ENCODE measurements at places on chromosomes 11 and 22.

GRCh38 chr22:38718414-38718813 is 12.7 kb downstream of the GTPBP1 start:
- DNase-seq = no peak

DNA sequence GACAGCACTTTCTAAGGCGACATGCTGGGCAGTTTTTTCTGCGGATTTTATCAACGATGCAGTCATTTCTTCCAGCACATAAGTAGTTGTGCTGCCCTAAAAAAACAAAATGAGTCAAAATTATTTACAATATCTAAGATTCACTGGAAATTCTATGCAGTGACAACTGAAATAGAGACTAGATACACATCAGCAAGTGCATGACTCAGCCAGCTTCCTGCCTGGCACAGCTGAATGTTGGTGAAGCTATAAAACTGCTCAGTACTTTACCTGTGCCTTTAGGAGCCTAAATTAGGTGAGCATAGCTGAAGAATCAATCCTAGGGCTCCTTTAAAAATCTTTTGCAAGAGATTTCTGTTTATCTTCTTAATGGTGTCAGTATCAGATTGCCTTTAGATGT is 37.8 kb downstream of the PGR start:
- DNase-seq = no peak

GRCh38 chr11:116993599-116993998 is 104.6 kb downstream of the SIK3 start:
- no peak for DNase-seq

GRCh38 chr11:117282956-117283355 is 8.2 kb upstream of the BACE1-AS start:
- no peak for DNase-seq

DNA sequence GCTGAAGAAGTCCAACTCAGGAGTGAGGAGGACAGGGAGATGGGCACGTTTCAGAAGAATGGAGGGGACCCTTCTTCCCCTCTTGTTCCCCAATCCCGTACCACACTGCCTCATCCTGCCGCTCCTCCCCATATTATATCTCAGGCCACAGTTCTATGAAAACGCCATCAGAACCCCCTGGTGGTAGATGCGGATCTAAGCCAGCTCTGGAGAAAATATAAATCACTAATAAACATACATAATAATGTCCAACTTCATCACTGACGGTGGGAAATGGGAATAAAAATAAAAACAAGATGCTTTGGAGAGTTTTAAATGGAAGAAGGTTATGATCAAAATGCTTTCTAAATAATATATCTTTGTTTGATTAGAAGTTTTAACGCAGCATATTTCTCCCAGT is 400.3 kb downstream of the CADM1 start:
- no peak for DNase-seq

GRCh38 chr11:45924036-45924915 is 1.8 kb downstream of the LARGE2 start:
- no peak for DNase-seq

GRCh38 chr11:113814181-113814580 is 34.6 kb downstream of the CLDN25 start:
- no peak for DNase-seq

GRCh38 chr11:11588243-11588642 is 33.6 kb downstream of the GALNT18 start:
- no peak for DNase-seq

GRCh38 chr11:75654314-75654713 is 14.5 kb downstream of the MAP6 start:
- no peak for DNase-seq

DNA sequence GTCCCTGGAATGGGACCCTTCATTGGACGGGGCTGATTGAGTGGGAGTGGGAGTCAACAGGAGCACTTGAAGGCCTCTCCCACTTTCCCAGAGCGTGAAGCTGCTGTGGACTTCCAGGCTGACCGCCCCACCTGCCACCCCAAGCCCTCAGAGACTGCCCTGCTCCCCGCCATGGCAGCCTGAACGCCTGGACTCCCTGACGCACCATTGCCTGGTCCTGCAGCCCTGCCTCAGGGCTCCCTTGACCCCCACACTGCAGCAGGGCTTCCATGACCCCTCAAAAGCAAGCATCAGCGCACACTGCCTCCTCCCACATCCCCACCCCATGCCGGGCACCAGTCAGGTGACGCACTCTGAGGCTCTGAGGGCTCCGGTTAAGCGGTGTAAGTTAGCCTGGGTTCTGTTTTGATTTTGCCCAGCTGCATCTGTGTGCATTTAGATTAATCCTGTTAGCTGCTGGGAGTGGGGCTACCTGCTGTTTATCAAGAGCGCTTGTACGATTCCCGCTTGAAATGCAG is 39.4 kb downstream of the TRIM29 start:
- no peak for DNase-seq

DNA sequence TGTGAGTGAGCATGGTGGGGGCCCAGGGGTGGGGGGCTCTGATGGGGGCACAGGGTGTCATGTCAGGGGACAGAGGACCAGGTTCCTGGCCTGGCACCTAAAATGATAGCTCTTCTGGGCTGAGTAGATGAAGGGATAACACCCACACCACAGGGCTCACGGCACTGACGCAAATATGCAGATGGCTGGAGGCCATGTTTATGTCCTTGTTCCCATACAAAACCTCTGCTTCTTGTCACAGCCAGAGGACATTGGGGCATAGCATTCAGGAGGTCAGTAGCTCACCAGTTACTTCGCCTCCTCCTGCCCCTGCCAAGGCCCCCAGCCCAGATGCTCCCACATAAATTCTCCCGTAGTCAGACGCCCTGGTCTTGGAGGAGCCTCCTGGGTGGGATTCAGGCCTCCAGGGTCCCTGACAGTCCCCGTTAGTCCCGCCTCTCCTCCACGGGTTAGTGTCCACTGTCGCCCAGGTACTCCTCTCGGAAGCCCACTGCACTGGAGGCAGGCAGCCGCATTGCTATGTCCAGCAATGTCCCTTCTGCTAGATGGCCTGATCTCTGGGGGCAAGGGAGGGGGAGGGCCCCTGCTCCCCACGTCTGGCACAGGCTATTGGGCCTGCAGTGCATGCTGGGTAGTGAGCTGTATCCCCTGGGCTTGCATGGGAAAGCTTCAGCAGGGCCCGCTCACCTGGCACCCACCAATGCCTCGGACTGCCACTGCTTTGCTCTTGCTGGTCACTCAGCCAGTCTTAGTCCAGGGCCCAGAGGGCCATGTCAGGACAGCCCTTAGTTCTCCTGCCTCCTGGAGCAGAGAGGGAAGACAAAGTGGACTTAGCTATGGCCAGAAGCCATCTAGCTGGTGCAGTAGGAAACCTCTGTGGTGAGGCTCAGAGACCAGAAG is 75.6 kb upstream of the MYOD1 start:
- DNase-seq = no peak
